ENCODE measurements at places on chromosomes 1 and 21.

- no peak for DNase-seq
Observed at GRCh38 chr21:27804515-27804914, 837.6 kb upstream of the ADAMTS5 start.

DNA sequence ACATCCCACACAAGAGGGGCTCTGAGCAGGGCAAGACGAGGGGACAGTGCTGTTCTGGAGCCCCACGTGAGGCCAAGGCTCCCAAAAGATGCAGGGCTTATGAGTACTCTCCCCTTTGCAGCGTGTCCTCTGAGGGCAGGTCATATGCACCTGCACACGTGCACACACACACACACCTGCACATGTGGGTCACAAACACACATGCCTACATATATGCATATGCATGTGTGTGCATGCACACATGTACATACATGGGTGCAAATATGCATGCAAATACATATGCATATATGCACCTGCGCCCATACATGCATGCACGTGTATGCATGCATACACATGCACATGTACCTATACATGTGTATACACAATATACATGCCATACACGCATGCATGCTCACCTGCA, 197.9 kb downstream of the NPHP4 start:
- DNase-seq: no peak

DNA sequence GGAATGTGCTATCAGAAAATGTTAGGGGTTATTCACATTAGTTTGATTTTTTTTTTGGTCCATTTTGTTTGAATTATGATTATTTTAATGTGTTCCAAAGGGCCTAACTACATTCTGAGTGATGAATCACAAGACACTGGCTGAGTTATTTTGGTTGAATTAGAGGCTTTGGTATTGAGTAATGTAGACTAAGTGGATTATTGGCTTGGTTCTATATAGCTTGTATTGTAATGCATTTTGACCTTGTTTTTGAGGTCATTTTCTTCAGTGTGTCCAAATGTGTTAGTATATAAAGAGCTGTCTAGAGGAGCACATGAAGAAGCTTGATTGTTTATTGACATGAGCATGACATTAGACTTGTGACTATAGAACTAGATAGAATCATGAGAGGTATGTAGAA, 3.4 kb downstream of the ZNF326 start:
- DNase-seq: peak; percentile 31

DNA sequence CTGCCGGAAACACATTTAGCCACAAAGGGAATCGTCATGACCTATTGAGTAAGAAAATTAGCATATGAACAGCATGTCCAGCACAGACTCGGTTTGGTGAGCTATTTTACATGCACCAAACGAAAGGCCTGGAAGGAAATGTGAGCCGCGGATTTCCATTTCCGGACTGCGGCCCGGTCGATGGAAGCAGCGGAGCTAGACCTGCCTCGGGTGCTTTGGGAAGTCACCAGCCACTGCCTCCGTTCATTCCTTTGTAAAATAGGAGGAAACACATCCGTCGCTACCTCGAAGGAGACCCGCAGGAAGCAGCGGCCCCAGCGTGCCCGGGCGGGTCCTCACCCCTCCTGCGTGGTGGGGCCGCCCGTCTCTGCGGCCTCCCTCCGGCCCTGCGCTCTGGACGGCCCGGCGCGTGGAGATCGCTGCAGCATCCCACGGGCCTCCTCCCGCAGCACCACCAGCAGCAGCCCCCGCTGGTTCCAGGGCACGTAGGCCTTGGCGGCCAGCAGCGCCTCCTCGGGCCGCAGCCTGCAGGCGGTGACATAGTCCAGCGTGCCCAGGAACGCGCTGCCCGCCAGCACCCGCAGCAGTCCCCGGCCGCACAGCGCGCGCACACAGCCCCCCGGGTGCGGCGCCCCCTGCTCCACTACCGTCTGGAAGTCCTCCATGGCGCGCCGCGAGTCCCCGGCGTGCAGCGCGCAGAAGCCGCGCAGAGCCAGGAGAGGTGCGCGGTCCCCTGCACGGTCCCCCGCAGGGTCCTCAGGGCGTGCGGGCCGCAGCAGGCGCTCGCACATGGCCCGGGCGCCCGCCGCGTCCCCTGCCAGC, 12.1 kb downstream of the TTC34 start:
- DNase-seq: no peak

GRCh38 chr1:117392771-117393170, 25.5 kb downstream of the MAN1A2 start:
- no peak for DNase-seq

DNA sequence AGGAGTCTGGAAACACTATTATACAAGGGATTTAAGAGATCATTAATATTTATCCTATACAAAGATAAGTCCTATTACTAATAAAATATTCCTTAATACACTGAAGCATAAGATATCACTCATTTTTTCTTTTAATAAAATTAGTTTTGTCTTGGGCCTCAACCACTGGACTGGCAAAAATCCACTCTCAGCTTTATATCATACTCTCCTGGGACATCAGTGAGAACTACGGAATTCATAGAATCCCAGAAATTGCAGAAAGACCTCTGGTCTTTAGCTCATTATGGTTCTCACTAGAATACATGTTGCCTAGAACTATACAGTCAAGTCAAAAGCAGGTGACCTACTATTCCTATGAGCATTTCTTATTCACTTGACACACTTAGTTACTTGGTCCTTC, 285.0 kb downstream of the LRRC40 start:
- DNase-seq: no peak

- peak; percentile 29 for DNase-seq
Observed at GRCh38 chr1:869499-870244, 54.1 kb upstream of the SAMD11 start.

DNA sequence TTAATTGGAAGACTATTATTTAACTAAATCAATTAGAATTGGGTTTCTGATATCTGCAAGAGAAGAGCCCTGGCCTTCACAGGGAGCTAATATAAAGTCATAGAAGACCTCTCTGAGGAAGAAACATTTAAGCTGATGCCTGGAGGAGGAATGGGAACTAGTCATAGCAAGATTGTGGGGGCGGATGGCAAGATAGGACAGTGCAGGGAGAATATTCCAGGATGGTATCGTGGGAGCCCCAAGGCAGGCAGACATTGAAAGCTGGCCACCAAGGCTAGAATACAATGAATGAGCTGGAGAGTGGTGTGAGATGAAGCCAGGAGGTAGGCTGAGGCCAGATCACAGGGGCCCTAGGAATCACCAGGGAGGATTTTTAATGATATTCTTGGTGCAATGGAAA, 20.8 kb upstream of the MYSM1 start:
- peak; percentile 44 for DNase-seq

DNA sequence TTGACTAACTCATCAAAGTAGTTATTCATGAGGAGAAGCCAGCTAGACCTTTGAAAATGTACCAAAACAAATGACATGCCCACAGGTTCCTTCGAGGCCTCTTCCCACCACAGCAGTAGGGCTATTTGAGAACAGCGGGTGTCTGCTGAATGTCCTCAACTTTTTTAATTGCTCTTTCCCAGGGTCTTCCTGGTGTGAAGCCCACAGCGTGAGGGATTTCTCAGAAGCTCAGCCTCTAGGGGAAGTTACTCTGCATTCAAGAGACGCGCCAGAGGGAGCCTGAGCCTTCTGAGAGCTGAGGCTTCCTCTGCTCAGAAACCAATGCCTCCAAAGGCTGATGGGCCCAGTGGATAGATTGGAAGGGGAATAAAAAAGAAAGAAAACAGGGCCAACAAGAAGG, 153.6 kb downstream of the OLFM3 start:
- DNase-seq: no peak

GRCh38 chr21:46153247-46154154, 1.9 kb downstream of the FTCD start:
- peak; percentile 36 for DNase-seq

- DNase-seq: no peak
Observed at GRCh38 chr1:42414551-42415496, 34.2 kb downstream of the RIMKLA start.

DNA sequence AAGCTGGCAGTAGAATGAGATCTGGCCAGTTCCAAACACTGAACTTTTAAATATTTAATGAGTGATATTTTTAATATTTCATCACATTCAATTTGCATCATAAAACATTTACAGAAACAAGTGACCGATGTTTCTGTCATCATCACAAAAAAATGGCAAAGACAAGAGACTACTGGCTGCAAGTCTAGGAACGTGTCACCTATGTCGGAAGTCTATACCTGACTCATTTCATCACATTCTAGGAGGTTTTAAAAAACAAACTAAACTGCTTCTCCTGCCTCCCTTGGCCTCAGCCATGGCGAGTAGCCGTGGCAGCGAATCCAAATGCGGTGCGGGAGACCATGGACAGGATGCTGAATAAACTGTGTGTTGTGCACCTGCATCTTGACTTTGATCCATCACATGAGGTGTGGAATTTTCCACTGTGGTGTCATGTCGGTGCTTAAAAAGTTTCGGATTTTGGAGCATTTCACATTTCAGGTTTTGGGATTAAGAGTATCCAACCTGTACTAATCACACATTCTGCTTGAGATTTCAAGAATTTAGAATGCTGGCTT, 43.1 kb downstream of the CLSTN1 start:
- no peak for DNase-seq

DNA sequence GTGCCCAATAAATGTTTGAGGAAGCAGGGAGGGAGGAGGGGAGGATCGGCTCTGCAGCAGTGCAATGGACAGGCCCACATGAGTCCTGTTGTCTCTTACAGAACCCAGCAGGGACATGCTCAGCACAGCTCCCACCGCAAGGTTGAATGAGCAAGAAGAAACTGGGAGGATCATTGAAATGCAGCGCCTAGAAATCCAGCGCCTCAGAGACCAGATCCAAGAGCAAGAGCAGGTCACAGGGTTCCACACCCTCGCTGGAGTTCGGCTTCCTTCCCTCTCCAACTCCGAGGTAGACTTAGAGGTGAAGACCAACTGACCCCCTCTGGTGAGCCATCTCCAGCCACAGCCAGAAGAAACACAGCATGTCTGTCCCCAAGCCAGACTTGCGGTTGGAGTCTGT, 15.9 kb upstream of the TMEM125 start:
- DNase-seq: no peak

GRCh38 chr1:168979276-168979675, 127.2 kb upstream of the ATP1B1 start:
- DNase-seq: no peak

DNA sequence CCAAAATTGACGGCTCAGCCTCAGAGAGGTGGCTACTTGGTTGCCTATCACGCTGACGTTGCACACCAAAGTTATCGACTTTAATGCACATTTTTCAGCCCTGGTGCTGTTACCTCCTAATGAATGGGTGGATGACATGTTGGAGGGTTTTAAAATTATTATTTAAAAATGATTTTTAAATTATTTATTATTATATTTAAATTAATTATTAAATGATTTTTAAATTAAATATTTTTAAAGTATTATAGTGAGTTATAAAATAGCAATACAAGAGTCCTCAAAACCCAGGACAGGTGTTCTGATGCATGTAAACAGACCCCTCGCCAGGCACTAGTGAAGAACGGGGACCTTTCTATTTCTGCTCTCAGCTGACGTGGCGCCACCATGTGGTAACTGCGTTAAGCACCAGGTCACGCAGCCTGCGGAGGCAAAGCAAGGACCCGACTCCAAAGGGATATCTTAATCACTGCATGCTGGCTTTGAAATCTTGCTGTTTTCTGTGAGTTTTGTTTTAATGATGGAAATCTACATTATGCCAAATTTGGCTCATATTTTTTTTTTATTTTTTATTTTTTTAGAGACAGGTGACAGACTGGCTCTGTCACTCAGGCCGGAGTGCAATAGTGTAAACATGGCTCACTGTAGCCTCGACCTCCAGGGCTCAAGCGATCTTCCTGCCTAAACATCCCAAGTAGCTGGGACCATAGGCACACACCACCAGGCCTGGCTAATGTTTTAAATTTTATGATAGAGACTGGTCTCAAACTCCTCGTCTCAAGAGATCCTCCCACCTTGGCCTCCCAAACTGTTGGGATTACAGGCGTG, 22.6 kb downstream of the CASP9 start:
- DNase-seq: peak; percentile 50

GRCh38 chr1:211705467-211706091, 30.2 kb upstream of the NEK2 start:
- DNase-seq: no peak

- DNase-seq: no peak
Observed at GRCh38 chr1:181620183-181620582, 136.9 kb downstream of the CACNA1E start.

- no peak for DNase-seq
Observed at GRCh38 chr1:157652859-157653493, 47.6 kb downstream of the FCRL3 start.

GRCh38 chr1:210124736-210125135, 107.9 kb upstream of the SERTAD4 start:
- no peak for DNase-seq

GRCh38 chr1:96983866-96984265, 262.3 kb downstream of the PTBP2 start:
- no peak for DNase-seq

DNA sequence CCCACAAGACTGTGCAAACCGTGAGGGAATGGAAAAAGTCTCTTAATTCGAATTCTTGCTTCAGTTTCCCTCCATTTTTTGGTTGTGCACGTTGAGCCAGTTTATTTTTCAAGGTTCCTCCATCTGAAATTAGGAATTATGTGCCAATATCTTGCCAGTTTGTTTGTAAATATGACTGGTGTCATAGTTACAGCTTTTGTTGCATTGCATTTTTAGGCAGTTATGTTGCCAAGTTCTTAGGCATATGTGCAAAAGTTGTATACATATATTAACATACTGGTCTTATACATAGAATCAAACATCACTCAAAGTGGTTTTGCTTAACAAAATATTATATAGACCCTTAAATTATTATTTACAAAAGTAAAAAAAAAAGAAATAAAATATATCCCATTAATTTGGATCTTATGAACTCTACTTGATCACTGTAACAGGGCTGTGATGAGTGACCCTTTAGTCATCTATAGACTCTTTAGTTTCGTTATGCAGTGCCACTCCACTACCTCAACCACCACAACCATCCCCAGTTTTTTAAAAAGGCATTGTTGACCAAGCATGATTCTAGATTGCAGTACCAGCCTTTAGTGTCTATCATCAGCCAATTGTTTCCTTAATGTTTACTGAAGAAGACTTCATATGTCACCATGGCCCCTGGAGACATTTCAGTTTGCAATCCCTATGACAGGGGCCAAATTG, 20.9 kb upstream of the DYNLT5 start:
- no peak for DNase-seq

DNA sequence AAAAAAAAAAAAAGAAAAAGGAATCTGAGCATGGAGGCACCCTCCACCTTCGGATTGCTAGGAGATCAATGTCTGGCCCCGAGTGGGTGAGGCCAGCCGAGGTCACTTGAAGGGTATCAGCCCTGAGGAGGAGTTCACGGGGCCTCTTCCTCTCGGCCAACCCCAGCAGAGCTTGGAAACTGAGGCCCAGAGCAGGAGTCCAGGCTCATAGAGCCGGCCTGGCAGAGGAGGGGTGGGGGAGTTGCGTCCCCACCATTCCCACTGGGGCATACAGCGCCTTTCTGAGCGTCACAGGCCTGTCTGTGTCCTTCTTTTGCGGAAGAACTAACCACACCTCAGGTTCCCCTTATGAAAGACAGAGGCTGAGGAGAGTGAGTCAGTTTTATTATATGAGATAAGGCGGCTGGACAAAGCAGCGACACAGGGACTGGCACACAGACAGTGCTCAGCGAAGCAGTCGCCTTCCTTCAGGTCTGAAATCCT, 17.1 kb upstream of the EPHA2 start:
- DNase-seq: peak; percentile 80

- DNase-seq: peak; percentile 63
Observed at GRCh38 chr1:193104502-193104906, 710 bp downstream of the GLRX2 start.

GRCh38 chr1:183901748-183902330, 96.9 kb downstream of the RGL1 start:
- peak; percentile 69 for DNase-seq

All from amniotic epithelial cell (primary cell).